Activated naive CD4-positive, alpha-beta T cell treated with Interleukin-2 at 50 U/mL for 16 hours (primary cell): ENCODE measurements at places on chromosomes 11 and 22.

DNA sequence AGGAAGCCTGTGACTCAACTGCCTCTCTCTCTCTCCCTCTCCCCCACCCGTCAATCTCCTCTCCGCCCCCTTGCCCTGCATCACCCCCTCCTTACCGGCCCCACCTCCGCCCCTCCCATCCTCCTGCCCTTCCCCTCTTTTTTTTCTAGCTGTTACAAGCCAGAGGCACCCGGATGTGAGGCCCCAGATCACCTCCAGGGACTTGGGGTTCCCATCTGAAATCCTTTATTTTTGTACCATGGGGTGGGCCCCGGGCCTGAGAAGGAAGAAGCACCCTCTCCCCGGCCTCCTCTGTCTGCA lies 10.8 kb downstream of the KCTD17 start:
- no peak for DNase-seq

- no peak for DNase-seq
Observed at GRCh38 chr11:83115551-83115950, 41.4 kb upstream of the PCF11 start.

- no peak for DNase-seq
Observed at GRCh38 chr11:45650166-45651095, 15.0 kb downstream of the CHST1 start.

- no peak for DNase-seq
Observed at GRCh38 chr11:2190657-2191471, 19.2 kb upstream of the TH start.

DNA sequence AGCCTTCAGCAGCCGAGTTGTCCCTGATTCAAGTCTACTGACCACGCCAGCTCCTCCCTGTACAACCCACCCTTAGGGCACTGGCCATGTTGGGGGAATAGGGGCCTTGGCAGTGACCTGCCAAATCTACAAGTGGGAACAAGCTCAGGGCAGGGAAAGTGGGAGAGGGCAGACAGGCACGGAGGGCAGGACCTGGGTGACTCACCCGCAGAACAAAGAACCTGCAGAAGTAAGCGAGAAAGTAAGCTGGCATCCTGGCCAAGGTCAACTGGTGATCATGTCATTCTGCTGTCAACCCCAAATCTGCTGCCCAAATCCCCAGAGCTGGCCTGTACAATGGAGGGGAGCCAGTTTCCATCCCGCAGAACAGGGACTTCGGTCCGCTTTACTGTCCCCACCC lies 7.9 kb upstream of the SCGB1A1 start:
- no peak for DNase-seq

DNA sequence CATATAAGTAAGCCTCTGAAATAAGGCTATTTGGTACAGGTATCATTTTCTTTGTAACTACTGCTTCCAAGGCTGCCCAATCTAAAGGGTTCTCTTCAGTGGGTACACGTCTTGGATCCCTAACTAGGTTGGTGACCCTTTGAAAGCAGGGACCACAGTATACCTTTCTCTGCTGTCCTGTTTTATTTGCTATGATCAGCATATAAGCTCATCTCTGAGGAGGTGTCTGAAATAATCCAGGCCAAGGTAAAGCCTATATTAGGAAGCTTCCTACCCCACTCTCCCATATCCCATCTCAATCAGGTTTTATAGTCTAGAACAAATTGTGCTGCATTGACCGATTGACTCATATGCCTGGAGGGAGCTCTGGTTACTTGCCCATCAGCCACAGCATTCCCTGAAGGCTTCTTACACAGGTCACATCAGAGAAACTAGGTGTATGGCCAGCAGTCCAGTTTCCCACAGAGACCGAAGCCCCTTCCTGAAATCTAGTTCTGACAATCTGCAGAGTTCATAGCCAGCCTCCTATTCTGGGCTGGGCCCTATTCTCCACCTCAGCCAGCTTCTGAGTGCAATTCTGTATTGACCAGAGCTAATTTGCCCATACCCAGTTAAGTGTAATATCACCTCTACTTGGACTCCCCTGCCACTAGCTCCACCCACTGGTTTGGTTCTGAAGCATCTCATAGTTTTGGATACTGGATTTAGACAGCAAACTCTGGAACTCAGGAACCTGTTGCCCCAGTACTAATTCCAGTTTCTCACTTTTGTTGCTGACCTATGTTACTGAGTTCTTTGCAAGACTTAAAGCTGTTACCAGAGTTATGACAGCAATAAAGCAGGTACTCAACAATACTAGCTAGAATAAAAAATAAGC lies 62.1 kb upstream of the ARHGAP20 start:
- DNase-seq, result no peak

DNA sequence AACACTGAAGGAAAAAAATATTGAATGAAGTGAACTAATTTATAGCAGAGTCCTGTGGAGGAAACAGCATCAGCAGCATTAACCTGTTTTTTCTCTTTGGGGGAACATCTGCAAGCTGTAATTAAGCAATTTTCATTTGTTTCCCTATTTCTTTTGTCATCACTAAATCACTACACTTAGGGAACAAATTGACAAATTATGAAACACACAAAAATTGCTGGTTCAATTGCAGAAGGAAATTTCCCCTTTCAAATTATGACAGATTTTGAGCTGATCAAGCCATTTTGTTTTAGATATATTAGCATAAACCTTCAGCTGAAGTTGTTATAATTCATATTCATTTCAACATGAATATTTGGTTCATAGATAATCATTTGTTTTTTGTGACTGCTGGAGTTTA lies 22.2 kb upstream of the RAG2 start:
- DNase-seq, result no peak

DNA sequence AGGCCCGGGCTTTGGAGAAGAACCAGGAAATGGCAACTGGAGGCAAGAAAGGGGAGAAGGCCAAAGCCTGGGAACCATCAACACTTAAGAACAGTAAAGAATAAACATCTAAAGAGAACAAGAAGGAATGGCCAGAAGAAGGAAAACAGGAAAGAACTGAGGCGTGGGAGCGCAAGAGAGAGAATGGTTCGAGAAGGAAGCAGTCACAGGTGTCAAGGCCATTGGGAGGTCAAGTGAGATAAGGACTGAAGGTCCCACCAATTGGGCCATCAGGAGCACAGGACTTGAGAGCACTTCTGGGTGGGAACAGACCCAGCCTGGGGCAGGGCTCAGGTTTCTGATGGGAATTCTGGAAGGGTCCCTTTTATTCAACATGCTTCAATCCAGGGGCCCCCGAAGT lies 697 bp upstream of the SCGB1A1 start:
- no peak for DNase-seq
